Left renal cortex interstitium (tissue), 4 donors: ENCODE measurements at places on chromosomes 4 and X.

GRCh38 chrX:54695816-54696487 lies 102.1 kb downstream of the ITIH6 start:
- DNase-seq, result no peak

DNA sequence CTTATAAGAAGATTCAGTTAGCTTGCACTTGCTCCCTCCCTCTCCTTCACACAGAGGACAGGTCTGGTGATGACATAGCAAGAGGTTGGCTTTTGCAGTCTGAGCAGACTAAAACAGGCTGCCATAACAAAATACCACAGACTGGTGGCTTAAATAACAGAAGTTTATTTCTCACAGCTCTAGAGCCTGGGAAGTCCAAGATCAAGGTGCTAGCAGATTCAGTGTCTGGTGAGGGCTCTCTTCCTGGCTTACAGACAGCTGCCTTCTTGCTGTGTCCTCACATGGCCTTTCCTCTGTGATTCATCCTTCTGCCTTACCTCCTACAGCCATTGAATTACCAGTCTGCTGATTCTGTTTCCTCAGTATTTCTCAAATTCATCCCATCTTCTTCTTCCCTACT lies 13.1 kb downstream of the RP2 start:
- no peak for DNase-seq

DNA sequence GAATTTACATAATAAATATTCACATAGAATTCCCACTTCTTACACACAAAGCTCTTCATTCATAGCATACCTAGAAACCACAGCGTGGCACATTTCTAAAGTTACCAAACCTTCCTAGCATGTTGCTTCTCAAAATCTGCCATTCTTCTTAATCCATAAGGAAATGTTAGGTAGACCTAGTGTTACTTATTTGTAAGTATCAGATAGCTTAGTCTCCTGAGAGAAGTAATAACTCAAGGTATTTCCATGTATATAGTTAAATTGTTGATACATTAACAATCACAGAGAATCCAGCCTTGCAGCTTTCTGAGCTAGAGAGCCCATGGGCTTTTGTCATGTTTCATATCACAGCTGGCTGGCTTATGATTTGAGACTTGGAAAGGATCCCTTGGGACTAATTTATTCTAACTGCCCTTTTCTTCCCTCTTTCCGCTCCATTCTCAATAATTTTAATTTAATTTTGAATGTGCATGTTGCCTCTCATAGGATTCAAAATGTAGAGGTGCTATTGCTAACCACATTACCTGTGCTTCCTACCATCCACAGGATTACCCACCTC lies 17.6 kb downstream of the SH3RF1 start:
- no peak for DNase-seq

- DNase-seq, result no peak
Observed at GRCh38 chrX:16814597-16814996, 28.3 kb downstream of the TXLNG start.

GRCh38 chr4:82865592-82865991 lies 25.4 kb downstream of the SEC31A start:
- no peak for DNase-seq

DNA sequence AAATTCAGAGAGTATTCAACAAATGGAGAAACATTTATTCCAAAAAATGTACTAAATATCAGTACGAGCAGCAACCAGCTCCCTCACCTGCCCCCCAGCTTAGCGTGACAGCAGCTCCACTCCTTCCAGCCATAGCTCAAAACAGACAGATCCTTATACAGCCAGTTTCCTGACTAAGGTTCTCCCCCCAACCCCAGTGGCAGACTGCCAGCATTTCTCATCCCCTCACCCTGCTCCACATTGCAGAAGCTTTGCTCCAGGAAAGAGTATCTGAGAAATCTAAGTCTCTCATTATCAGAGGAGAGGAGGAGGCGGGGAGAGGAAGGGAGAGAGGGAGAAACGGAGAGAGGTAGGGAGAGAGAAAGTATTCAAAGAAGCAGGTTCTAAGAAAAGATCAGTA lies 53.3 kb upstream of the PASD1 start:
- no peak for DNase-seq

- DNase-seq, result no peak
Observed at GRCh38 chr4:109999585-109999912, 86.9 kb downstream of the EGF start.

- no peak for DNase-seq
Observed at GRCh38 chrX:106802063-106802387, 448 bp upstream of the TBC1D8B start.

DNA sequence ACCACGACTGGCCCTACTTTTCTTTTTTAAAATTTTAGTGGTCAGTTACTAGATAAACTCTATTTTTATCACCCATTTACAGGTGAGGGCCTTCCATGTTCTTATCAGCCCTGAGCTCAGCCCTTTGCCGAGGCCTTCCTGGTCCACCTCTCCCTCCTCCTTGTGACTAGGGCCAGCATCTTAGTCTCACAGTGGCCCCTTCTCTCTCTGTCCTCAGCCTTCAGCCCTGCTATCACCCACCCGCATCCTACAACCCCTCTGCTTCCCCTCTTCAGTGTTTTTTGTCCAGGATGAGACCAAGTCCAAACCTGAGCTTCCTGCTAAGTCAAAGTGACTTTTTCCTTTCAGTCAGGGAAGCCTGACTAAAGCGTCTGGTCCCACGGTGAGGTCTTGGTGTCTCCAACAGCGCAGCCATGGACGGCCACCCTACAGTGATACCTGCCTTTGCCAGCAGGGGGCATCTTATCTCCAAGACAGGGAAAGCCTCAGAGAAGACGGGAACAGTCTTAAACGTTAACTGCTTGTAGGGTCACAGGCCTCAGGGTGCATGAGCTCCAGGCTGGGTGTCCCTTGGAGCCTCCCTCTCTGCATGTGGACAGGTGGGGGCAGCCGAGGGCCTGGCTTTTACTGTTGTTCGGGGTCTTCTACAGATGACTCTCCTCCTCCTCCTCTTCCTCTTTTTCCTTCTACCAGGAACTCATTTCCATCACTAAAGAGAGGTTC lies 11.7 kb upstream of the GAGE10 start:
- no peak for DNase-seq

GRCh38 chrX:112840382-112841113 lies at the start of gene AMOT:
Gene AMOT (minus strand): TSS chrX:112840831. CDS start chrX:112823126, 17,705 bp downstream.
- DNase-seq, result peak; percentile 62

GRCh38 chrX:2224161-2224560 lies 276.6 kb downstream of the DHRSX start:
- DNase-seq, result no peak

DNA sequence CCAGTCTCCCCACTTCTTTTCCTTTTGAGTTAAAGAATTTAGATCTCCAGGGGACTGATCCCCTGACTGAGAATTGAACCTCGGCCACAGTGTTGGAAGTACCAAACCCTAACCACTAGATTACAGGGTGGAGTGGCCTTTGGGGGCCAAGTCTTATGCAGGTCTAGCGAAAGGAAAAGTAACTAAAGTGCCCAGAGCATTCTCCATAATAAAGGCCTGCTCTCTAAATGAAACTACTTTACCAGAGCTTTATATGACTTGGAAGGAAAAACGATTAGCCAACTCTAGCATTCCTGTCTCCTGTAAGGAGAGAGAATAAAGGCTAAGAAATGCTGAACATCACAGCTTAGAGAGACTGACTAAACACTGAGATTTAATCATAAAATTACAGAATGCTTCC lies 788.0 kb downstream of the C4orf33 start:
- DNase-seq, result no peak

DNA sequence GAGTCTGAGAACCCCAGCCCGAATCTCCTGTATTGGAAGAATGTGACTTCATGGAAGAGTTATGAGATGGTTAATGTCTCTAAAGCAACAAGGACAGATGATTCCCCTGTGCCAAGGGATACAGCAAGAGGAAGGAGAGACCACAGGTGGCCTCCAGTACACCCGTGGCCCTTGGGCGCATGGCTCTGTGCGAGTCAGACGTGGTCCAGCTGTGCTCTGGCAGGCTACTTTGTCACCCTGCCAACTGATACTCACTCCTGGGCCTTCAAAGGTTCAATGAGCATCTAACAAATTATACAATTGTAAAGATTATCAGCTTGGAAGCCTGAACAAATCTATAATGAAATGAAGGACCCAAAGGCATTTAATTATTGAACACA lies 71.7 kb downstream of the NYX start:
- DNase-seq, result no peak

DNA sequence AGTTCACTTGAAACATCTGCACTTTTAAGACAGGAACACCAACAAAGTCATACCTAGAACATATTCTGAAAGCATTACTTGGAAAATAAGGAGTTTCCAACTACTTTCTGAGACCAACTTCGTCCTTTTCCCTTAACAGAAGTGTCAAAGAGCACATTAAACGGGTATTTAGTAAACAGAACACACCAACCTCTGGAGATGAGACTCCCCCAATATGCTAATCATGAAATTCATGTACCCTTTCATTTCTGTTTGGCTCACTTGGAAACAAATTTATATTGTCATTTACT lies 69.2 kb downstream of the NOCT start:
- no peak for DNase-seq

- DNase-seq, result no peak
Observed at GRCh38 chr4:36835246-36835645, 409.3 kb upstream of the NWD2 start.

- DNase-seq, result no peak
Observed at GRCh38 chr4:126264839-126265238, 950.1 kb downstream of the FAT4 start.

DNA sequence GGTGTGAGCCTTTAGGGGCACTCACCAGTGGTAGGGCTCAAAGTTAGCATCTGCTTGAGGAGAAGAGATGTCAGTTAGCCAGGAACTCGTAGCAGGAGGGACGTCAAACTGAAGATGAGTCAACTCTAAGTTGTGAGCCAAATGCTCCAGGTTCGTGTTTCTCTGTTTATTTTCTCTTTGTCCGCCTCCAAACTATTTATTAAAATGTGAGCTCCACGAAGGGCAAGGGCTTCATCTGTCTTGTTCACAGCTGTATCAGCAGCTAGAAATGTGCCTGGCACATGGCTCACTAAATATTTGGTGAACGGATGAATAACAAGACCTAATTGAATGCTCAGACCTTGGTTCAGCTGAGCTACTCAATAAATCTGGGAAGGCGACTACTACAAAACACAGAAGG lies 248.9 kb downstream of the BCOR start:
- DNase-seq, result no peak

DNA sequence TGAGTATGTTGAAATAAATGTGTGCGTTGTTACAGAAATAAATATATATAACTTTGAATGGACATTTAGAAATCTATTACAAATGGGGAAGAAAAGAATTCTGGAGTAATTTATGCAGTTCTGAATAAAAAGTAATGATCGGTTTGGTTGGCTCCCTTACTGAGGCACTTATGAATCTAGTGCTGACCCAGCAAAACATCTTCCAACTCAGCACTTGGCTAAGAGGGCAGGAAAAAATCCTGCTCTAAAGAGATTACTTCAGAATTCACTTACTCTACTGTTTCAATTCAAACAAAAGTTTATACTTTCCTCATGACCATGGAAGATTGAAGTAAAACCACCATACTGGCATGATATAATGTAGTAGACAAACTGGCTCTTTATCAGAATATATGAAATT lies 123.9 kb upstream of the RXFP1 start:
- no peak for DNase-seq

- DNase-seq, result no peak
Observed at GRCh38 chr4:19999775-20000414, 251.8 kb upstream of the SLIT2 start.

GRCh38 chr4:53490965-53491622 lies 100.2 kb downstream of the LNX1 start:
- peak; percentile 21 for DNase-seq

DNA sequence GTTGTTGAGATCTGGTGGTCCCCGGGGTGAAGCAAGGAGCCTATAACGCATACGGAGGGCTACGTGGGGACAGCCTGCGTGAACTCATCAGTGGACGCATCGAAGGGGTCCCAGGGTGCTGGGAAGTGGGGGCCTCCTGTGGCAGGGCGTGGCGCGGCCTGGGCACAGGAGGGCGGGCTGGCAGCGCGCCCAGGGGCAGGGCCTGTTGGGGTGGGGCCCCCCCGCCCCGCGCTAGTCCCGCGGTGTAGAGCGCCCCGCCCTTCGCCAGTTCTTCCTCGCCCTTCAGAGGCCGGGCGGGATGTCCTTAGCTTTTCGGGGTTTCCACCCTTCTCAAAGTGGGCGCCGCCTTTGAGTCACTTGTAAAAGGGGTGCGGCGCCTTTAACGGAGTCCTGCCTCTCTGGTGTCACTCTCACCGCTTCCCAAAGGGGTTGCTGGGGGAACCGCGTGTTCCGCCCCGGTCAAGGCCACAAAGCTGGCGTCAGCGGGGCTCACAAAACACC lies 632 bp downstream of the PLP2 start:
- DNase-seq, result no peak

- DNase-seq, result no peak
Observed at GRCh38 chr4:168605411-168605810, 108.6 kb downstream of the PALLD start.

GRCh38 chrX:123186801-123187200 lies 2.7 kb downstream of the GRIA3 start:
- DNase-seq, result no peak

DNA sequence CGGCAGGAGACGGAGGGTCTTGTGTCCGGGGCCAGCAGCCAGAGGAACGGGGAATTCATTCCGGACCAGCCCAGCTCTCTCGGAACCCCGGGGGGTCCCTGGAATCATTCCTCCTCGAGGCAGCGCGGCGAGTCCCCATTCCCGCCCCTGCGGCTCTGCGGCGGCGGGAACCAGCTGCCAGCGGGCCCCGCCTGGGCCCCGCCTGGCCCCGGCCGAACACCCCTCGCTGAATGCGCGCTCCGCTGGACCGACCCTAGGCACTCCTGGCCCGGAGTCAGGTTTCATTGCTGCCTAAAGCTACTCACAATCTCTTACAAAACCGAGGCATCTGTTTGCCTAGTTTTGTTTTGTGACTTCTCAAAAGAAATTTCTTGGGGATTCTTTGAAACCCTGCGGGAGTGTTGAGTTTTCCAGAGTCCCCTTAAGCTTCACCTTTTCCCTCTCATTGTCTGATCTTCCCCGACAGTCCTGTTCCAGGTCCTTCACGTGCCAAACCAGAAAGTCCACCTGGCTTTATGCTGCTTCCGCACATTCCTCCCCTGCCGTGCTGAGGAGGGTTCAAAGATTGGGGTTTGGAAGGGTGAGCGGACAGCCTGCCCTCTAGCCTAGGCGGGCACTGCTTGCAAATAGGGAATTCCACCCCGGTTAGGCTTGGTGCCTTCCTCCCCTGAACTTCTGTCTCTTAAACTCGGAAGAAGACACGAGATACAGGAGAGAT lies 789 bp downstream of the ARHGAP10 start:
- DNase-seq, result peak; percentile 63

DNA sequence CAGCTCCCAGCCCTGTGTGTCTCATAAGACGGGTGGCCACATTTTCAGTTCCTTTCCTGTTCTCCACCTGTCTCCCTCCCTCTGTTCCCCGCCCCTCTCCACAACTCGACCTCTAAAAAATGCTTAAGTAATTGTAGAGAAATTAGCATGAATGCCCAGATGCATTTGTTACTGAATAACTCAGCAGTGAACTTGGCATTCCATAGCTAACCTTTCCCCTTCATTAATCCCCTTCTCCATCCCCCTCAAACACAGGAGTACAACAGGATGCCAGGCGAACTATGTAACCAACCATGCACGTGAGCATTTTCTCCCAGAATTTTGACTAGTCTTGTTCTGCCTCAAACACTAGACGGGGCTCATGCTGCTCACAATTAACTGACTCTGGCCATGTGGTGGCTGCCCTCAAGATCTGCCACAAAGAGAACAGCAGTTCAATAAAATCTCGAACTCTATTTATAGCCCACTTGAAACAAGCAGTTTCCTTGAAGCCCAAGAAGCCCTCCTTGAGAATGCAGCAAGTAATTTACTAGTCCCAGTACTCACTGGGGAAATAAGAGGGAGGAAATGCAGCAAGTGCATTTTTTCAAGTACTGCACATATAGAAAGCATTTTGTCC lies 351.2 kb downstream of the ARHGAP24 start:
- DNase-seq, result peak; percentile 68
